Hippocampal formation (tissue), 2 donors: ENCODE measurements at places on chromosomes 2 and 18.

DNA sequence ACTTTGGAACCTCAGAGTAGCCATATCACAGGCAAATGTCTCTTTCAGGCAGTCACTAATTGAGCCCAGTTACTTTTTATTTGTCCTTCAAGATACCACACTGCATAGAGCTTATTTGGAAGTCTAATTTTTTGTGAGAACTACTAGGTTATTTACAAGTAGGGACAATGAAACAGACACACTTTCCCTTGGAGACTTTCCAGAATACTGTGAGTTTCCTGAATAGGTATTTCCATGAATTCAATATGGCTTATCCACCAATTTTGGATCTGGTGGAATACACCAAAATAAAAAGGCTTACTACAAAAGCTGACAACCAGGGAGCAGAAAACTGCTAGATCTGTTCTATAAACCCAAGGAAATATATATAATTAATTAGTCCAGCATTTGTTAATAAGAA is 83.3 kb downstream of the NRXN1 start:
- no peak for DNase-seq

GRCh38 chr2:180196419-180196977 is 189.4 kb upstream of the CWC22 start:
- no peak for DNase-seq

GRCh38 chr2:135183822-135184221 is 131.7 kb downstream of the RAB3GAP1 start:
- no peak for DNase-seq

- DNase-seq, result no peak
Observed at GRCh38 chr18:23827681-23828080, 138.4 kb downstream of the LAMA3 start.

- no peak for DNase-seq
Observed at GRCh38 chr2:165406173-165406572, 63.3 kb upstream of the CSRNP3 start.
